ENCODE measurements at places on chromosomes 5 and 9.

DNA sequence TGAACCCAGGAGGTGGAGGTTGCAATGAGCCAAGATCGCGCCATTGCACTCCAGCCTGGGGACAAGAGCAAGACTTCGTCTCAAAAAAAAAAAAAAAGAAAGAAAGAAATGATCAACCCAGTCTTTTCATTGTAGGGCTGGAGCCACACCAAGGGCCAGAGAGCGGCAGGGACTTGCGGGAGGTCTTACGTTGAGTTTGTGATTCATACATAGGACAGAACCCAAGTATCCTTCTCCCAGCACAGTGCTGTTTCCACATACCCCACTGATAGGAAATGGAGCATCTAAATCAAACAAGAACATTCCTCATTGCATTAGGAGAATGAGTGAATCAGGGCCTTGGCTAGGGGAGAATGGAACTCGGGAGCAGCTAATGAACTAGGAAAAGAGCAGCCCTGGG is 3.5 kb upstream of the TNIP1 start:
- DNase-seq: no peak

DNA sequence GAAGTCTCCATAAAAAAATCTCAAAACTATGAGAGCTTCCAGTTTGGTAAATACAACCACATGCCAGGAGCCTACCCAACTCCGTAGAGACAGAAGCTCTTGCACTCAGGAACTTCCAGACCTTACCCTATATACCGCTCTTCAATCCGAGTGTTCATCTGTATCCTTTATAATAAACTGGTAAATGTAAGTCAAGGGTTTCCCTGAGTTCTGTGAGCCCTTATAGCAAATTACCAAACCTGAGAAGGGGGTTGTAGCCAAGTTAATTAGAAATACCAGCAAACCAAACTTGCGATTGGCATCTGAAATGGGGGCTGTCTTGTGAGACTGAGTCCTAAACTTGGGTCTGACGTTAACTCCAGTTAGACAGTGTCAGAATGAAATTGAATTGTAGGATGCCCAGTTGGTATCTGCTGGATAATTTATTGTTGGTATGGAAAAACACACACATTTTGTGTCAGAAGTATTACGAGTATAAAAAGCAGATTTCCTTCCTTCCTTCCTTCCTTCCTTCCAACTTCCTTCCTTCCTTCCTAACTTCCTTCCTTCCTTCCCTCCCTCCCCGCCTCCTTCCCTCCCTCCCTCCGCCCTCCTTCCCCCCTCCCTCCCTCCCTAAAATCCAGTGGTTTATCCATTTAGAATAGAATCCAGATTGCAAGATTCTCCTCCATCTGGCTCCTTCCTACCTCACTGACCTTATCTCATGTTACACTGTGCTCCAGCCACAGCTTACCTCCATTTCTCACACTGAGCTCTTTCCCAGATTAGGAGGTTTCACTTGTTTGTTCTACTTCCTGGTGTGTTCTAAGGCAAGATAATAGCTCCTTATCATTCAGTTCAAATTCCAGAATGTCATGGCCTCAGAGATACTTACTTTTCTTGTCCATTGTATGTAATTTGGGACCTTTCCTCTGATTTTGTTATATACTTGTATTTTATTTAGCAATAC is 196.7 kb downstream of the WDR70 start:
- no peak for DNase-seq

DNA sequence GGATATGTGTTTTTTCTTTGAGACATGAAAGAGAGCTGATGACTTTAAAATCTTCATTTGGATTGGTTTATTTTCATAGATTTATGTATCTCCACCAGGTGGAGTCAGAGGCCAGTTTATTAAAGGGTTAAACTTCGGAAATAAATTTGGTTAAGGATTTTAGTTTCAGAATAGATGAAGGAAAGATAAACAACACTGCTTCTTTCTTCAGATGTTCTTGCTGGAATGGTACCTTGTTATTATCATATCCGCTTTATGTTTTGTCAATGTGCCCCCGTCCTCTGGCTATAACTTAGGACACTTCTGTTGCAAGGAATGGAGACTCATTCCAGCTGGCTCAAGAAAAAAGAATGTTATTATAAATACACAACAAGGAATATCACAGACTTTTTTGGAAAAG is 81.2 kb downstream of the ALDH1A1 start:
- DNase-seq: no peak

- DNase-seq: no peak
These were observed 21.5 kb downstream of the MYO10 start for GRCh38 chr5:16914584-16914983.

- no peak for DNase-seq
These were observed 143.4 kb downstream of the EPB41L4A start for GRCh38 chr5:112275671-112276070.

DNA sequence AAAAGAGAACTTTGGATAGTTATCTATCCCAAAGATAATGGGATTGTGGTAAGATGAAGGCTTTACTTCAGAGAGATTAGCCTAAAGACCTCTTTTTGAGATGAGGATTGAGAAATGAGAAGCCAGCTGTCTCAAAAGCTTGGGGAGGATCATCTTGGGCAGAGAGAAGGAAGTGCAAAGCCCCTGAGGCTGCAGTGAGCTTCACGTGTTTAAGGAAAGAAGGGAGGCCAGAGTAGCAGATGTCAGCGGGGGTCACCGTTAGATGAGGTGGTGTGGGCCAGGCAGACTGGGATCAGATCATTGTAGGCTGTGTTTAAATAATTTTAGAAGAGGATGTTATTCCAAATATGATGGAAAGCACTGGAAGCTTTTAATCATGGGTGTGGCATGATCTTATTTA is 270.1 kb downstream of the ARHGEF28 start:
- DNase-seq: no peak

DNA sequence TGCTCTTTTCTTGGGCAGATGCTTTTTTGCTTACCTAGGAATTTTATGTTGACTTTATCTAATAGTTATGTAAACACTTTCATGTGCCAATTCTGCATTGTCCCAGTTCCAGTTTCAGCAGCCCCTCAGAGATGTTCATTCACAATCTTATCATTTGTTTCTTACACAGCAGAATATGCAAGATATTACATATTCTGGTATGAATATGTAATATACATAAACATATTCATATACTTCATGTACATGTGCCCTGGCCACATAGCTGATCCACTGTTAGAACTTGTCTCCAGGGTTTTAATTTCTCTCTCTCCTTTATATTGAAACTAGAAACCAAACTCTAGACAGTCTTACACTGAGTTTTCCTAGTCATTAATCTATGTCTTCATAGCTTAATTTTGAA is 90.2 kb upstream of the PARP8 start:
- no peak for DNase-seq

DNA sequence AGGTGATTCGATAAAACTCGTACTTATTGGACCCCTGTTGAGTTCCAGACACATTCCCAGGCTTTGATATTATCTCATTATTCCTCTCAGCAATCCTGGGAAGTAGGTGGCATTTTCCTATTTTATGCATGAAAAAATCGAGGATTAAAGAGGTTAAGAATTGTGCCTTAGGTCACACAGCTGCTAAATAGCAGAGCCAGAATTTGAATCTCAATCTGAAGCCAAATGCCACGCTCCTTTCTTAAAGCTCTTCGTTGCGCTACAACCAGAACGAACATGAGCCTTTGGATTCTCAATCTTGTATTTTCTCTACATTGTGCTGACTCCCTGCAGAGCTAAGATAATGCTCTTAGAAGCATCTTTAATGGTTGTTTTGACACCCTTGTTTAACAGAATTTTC is 527.8 kb upstream of the TLE4 start:
- no peak for DNase-seq

GRCh38 chr9:7542126-7542525 is 257.5 kb downstream of the DMAC1 start:
- no peak for DNase-seq

DNA sequence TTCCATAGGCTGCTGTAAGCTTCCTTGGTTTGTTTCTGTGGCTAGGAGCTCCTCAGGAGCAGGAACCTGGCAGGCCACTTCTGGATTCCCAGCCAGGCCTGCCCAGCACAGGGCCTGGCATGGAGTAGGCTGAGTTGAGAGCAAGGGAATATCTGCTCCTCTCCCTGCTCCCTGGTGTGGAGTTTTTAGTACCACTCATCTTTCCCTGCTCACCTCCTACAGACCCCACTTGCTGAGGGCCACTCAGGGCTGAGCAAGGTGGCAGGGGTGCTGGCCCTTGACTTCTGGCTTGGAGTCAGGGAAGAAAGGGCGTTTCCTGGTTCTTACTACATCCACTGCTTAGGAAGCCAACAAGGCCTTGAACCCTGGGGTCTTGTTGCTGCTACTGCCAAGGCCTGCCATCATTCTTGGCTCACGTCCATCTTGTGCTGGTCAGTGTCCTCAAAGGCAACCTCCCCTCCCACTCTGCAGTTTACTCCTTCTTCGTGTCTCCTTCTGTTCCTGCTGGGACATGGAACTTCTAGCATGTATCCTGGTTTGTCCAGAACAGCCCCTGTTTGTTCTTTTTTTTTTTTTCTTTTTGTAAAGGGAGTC is 54.9 kb downstream of the PSD2 start:
- no peak for DNase-seq

GRCh38 chr9:133238851-133239532 is 29.9 kb upstream of the OBP2B start:
- DNase-seq: peak; percentile 88

DNA sequence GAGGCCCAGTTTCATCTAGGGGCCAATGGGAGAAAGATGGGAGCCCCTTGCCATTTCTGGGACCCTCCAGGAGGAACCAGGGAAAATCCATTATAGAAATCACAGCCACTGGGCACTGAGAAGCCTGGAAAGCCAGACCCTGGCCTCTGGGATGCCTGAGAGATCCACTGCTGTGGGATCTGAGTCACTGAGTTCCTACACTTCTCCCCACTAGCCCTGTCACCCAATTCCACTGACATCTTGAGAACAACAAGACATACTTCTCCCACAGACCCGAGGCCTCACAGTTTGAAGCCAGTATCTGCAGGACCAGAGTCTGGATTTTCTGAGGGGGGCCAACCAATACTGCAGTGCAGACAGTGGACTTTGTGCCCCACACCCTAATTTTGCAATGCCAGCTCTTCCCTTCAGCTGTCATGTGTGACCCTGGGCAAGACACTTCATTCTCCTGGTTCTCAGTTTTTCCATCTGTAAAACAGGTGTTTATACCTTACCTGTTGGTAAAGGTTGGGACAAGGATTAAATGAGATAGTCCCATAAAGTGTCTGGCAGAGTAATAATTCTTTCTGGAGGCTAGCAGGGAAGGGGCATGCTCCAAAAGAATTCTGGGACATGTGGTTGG is 46.5 kb downstream of the CXXC5 start:
- no peak for DNase-seq

DNA sequence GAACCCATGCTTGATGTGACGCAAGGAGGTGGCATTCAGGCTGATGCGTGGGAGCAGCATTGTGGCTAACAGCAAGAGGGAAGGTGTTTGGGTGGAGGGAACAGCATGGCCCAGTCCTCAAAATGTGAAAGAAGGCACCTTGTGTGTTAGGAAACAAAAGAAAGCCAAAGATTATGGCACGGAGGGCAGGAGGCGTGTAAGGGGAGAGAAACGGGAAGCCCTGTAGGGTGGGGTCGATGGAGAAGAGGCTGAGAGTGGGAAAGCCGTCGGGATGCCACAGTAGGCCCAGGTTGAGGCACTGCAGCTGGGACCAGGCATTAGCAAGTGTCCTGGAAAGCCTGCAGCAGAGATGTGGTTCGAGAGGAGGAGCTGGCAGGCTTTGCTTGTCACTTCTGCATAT is 241.1 kb downstream of the GADD45G start:
- DNase-seq: no peak

- no peak for DNase-seq
These were observed 168.9 kb downstream of the MUSK start for GRCh38 chr9:110837401-110838005.

DNA sequence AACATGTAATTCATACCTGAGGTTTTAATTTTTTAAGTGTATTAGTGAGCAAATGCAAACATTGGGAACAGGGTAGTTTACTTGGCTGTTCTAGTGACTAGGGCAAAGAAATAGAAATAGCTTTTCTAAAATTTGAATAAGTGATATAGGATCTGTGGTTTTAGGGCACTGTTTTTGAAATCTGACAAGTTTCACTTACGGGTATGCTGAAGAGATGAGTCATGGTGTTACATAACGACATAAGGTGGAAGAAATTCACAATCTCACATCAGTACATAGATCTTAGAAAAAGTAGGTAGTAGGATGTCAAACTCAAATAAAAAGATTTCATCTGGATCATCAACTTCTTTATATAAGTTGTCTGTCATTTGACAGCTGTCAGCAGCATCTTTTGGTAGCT is 772.3 kb downstream of the MAT2B start:
- no peak for DNase-seq

DNA sequence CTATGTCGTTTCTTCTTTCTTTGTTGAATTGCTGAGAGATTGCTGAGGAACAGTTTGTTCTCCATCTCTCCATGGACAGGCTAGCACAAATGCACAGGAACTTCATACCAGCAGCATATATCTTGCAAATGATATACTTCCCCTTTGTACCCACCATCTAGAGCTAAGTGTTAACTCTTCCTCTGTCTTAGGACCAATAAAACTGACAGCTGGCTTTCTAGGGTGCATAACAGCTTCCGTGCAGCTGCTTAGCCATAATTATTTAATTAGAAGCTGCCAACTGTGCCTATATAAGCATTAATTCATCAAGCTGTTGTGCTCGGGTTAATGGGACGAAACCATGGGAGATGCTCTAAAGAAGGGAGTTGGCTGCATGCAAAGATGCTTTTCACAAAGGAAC is 38.7 kb downstream of the KCTD16 start:
- no peak for DNase-seq

DNA sequence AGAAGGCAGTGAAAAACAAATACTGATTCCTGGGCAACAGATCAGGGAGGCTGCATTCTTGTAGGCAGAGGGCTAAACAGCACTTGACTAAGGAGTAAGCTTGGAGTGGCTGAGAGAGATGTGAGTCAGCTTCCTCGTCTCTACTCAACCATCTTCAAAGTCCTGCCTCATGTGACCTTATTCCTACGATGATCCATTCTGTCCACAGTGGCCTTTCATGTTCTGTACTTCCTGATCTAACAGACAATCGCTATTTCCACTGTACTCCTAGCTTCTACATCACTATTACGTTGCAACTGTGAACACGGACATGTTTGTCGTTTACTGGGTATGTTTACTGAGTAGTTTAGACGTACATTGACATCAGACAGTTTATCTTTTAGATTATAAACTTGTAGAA is 365.4 kb downstream of the ARL15 start:
- no peak for DNase-seq

- DNase-seq: no peak
These were observed 5.3 kb upstream of the DCP2 start for GRCh38 chr5:112971276-112971675.

Measured in activated CD4-positive, alpha-beta T cell treated with anti-CD3 and anti-CD28 coated beads for 36 hours (primary cell).